ENCODE measurements at places on chromosomes 7 and 10.

DNA sequence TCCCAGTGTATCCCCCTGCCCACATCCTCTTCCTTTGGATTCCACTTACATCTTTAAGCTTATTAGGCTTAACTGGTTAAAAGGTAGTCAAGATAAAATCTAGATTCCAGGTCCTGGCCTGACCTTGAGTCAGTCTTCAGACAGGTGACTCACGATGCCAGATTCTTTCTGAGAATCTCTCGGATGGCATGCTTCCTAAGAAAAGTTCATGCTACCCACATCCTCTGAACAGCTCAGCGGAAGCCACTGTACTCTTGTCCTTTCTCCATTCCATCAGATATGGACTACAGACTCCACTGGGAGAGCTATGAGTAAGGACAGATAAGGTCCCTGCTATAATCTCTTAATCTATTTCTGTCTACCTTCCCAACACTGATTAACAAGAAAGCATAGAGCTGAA is 43.4 kb downstream of the DNMBP start:
- DNase-seq: peak; percentile 100

- DNase-seq: no peak
These were observed 9.0 kb downstream of the SFRP5 start for GRCh38 chr10:97762816-97763215.

- DNase-seq: peak; percentile 57
These were observed 217.6 kb upstream of the TCF7L2 start for GRCh38 chr10:112732277-112732921.

- DNase-seq: no peak
These were observed 316 bp downstream of the RBM48 start for GRCh38 chr7:92528958-92529264.

DNA sequence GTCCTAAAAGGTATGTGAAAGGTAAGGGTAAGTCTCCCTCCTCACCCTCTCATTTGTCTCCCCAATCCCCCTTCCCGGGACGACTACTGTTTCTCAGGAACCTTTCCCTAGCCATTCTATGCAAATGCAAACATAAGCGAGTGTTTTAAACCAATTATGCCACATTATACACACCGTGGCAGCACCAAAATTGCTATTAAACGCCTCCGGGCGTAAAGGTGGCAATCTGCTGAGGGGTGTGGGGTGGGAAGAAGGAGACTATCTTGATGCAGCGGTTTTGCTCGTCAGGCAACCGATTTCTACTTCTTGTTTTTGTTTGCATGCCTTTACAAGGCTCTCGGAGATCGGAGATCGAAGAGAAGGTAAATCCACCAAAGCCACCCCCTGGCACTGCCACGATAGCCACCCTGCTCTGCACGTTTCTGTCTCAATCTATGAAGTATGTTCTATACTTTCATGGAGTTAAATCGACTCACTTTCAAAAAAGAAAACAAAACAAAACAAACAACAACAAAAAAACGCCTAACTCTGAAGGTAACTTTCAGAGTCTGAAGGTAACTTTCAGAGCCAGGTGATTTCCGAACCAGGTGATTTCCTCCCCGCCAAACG is 46.0 kb upstream of the CDK1 start:
- DNase-seq: no peak

- DNase-seq: no peak
These were observed 11.5 kb upstream of the SLC29A3 start for GRCh38 chr10:71307469-71308085.

GRCh38 chr7:99090771-99091542 is 53.0 kb downstream of the SMURF1 start:
- DNase-seq: no peak

- DNase-seq: no peak
These were observed 4.5 kb upstream of the LRMDA start for GRCh38 chr10:75426880-75427279.

DNA sequence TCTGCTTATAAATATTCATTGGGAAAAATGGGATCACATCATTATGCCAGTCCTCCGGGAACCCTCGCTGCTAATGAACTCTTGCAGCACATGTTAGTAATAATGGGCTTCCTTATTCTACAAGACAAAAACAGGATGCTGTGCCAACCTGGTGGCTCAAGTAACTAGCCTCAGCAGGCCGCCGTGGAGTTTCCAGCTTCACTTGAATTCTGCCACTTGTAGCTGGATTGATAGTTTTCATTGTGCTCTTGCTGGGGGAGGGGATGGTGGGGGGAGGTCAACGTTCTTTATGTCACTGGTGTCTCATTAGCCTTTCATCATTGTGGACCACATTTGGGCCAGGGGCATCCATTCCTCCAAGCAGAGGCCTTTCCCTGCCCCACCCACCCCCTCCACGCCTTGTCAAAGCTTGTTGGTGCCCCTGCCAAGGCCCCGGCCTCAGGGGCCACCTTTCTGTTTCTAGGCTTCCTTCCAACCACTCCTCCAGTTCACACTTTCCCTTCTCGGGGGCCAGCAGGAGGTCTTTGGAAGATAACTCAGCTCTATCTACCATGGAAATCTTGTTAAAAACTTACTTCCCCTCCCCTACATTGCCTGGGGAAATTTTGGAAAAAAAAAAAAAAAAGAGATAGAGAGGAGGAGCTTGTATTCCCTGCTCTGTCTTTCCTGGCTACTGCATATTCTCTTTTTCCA is 153.9 kb downstream of the BMPER start:
- DNase-seq: no peak

DNA sequence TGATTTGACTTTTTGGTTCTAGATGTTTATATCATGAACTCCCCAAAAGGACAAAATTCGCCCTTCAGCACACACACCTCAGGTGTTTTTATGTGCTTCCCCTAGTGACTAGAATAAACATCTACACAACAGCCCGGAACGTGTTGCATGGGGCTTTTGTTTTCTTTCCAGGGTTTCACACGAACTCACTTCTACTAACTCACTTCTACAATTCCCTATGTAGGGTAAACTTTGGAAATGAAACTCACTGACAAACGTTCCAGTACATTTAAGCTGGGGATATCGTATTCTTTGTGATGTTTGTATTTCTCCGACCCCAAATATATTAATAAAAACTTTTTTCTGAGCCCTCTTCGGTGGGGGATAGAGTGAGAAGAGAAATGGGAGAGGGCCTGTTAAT is 1.4 kb downstream of the TRA2A start:
- DNase-seq: peak; percentile 65

- no peak for DNase-seq
These were observed 51.3 kb upstream of the PSAP start for GRCh38 chr10:71902351-71902750.

- DNase-seq: no peak
These were observed 15.8 kb upstream of the GNA12 start for GRCh38 chr7:2859952-2860351.

DNA sequence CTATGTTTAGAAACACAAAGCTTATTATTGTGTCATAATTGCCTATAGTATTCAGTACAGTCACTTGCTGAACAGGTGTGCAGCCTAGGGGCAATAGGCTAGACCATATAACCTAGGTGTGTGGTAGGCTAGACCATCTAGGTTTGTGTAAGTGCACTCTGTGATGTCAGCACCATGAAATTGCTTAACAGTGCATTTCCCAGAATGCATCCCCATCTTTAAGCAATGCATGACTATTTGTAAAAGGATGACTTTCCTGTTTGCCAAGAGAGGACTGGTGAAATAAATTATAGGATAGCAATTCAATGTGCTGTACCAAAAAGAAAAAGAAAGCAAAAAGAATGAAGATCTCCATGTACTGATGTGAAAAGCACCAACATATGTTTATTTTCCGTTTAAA is 288.7 kb upstream of the AUTS2 start:
- no peak for DNase-seq

GRCh38 chr7:47336472-47337425 is 245.2 kb downstream of the TNS3 start:
- no peak for DNase-seq

GRCh38 chr10:30436191-30436611 is 2.2 kb downstream of the MAP3K8 start:
- peak; percentile 47 for DNase-seq

DNA sequence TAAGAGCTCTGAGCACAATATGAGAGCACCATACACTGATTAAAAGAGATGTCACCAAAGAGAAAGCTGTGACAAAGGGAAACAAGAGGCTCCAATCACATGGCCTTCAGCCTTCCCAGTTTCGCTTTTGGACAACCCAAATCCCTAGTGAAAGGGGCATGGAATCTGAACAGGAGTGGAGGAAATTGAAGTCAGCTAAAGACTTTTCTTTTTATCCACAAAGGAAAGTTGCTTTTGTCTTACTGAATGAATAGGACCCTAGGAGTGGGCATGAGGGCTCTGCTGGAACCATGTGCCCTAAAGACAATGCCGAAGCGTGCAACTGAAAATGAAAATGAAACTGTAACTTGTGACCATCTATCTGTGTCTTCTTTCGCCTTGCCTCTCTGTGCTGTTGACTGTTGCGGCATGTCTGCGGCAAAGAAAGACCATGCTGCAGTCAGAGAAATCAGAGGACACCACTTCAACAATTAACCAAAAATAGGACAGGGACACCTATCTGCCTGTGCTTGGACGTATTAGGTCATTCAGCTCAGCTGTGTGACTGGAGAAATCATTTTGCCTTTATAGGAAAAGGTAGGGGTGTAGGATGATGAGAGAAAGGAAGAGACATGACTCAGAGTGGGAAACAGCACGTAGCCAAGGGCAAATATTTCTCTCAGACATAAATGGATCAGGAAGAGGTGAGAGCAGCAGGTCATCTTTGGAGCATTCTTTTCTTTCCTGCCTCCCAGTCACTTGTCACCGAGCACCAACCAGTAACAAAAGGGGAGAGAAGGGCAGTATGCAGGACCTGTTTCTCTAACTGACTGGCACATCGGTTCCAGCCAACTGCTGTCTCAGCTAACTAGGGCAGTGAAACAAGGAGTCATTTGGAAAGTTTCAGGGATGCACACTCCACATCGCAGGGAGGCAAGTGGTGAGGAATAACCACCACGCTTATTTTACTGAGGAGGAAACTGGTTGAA is 12.3 kb downstream of the CAV2 start:
- peak; percentile 88 for DNase-seq

DNA sequence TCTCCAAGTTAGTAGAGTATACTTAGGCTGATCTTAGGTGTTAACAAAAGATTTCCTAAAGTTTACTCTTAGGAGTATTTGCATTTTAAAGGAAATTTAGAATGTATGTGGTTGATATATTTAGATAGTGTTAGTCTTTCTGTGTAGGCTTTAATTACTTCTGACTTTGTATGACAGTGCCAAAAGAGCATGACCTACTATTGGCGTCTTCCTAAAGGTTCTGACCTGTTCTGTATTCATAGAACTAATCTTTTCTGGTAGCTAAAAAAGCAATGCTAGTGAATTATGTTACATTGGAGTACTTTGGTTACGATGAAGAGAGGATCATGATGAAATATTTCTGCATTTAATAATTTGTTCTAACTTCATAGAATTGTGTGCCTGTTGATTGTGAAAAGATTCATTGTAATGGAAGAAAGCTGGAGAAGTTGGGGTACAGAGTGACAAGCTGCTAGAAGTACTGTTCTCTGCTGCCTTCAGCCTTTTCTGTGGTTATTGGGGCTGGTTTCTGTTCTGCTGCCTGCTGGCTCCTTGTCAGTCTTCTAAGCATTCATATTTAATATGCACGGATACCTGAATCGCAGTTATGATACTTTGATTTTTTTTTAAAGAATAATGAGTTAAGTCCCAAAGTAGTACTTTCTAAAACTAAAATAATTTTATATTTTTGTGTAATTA is 13.2 kb downstream of the WAC start:
- DNase-seq: no peak

- peak; percentile 15 for DNase-seq
These were observed 74.4 kb downstream of the MEST start for GRCh38 chr7:130566168-130566897.

- DNase-seq: no peak
These were observed 8.9 kb downstream of the AKR1E2 start for GRCh38 chr10:4834898-4835405.

DNA sequence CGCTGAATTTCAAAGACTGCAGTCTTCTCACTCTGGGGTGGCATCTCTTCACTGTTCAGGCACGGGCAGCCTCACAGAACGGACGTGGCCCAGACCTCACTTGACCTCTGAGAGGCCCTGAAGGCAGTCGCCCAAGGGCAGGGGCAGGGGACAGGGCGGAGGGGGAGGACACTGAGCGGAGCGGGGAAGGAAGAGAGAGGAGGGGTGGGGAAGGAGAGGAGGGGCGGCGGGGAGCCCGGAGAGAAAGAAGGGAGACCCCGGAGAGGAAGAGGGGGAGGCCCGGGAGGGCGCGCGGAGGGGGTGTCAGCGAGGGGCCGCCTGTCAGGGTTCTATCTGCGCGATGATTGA is 58.7 kb upstream of the COMTD1 start:
- peak; percentile 12 for DNase-seq

GRCh38 chr10:49743464-49744075 is 18.6 kb downstream of the OGDHL start:
- no peak for DNase-seq

DNA sequence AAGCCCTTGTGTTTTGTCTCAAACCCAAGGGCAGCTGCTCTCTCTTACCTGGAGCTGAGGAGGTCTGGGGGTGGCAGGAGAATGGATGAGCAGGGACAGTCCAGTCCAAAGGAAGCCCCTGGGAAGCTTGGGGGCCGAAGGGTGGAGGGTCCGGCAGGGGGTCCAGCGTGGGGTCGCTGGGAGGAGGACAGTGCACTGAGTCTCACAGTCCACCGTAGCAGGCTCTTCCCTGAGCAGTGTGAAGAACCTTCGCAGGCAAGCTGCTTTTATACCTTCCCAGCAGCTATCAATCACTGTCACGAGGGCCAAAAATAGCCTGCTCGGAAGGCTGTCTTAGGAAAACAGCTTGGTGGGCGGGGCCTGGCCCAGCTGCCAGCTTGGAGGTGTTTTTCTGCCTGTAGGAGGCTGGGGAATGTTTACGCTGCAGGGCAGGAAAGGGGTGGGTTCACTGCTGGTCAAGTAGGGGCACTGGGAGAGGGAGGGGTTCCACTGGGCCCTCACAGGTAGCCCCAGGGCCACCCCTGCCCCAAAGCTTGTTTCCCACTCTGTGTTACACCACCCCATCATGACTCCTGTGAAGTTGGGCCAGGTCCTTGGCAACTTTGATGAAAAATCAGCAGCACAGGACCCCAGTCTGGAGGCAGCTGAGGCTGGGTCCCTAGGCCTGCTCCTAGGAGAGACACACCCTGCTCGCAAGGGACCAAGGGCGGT is at the start of gene DEPP1:
Gene DEPP1, minus strand, starts transcription at position 240 of the 711 bp plus-strand sequence. CDS start 779 bp downstream, outside the sequence.
- DNase-seq: peak; percentile 76

DNA sequence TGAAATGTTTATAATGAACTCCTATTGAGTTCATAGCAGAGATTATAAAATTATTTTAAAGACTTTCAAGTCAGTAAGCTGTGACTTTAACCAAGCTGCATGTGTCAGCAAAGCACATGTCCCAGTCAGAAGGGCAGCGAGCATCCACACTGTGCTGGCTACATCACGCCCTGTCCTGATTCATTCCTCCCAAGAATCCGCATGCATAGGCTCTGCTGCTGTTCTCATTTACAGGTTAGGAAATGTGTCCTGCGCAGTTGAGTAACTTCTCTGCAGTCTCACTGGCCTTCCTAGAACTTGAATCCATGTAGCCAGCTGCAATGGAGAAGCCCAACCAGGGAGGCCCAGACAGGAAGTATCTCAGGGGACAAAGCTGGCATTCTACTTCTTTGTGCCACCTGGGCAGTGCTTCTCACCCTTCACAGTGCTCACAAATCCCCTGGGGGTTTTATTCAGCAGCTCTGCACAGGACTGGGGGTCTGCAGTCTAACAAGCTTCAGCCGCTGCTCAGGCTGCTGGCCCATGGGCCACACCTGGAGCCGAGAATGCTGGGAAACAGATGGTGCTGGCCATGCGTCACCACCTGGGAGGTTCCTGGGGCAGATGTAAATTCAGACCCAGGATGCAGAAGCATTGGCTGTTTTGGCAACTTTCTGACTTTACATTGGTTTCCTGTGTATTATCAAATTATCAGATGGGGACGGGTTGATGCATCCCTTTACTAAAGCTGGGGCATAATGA is 192.8 kb upstream of the GDF10 start:
- no peak for DNase-seq

GRCh38 chr10:43700306-43700705 is 51.6 kb upstream of the ZNF32 start:
- DNase-seq: no peak

Data from ELR (cell line).